Immature natural killer cell (primary cell): ENCODE measurements at places on chromosomes 5 and 9.

GRCh38 chr9:125985998-125986655 is 239.0 kb downstream of the PBX3 start:
- no peak for DNase-seq

DNA sequence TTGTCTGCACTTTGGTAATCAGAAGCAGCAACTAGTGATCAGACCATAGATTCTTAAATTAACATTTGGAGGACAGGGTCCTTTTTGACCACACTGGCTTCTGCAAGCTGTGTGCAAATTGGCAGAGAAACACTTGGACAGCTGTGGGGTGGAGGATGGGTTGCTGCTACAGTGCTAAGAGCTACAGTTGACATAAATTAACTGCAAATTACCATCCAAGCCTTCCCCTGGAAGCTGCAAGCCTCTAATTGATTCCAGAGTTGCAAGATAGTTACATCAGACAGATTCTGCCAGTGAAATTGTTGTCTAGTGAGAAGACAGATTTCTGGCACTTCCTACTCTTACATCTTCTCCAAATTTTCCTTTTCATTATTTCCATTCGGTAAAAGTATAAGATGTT is 517.7 kb downstream of the DIRAS2 start:
- DNase-seq = no peak

DNA sequence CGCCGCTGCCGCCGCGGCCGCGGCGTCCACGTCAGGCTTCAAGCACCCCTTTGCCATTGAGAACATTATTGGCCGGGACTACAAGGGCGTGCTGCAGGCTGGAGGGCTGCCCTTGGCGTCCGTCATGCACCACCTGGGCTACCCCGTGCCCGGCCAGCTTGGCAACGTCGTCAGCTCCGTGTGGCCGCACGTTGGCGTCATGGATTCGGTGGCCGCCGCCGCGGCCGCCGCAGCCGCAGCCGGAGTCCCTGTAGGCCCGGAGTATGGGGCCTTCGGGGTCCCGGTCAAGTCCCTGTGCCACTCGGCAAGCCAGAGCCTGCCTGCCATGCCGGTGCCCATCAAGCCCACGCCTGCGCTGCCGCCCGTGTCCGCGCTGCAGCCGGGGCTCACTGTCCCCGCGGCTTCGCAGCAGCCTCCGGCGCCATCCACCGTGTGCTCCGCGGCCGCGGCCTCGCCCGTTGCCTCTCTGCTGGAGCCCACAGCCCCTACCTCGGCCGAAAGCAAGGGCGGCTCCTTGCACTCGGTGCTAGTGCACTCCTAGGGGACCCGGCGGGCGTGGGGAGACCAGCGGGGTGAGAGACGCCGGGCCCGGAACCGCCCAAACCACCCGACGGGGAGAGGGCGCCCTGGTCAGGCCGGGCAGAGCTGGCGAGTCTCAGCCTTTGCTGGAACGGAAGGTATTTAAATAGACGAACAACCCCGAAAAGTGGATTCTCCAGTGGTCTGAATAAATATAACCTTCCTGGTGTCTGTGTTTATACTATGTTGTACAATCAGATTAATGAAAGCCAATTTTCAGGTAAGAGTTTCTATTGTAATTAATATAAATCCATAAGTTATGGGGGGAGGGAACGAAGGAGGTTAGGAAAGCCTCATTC is 1.2 kb downstream of the FOXB2 start:
- no peak for DNase-seq

GRCh38 chr5:107514305-107514704 is 156.4 kb downstream of the EFNA5 start:
- no peak for DNase-seq

GRCh38 chr9:131856105-131856504 is 116.2 kb upstream of the RAPGEF1 start:
- DNase-seq = no peak

DNA sequence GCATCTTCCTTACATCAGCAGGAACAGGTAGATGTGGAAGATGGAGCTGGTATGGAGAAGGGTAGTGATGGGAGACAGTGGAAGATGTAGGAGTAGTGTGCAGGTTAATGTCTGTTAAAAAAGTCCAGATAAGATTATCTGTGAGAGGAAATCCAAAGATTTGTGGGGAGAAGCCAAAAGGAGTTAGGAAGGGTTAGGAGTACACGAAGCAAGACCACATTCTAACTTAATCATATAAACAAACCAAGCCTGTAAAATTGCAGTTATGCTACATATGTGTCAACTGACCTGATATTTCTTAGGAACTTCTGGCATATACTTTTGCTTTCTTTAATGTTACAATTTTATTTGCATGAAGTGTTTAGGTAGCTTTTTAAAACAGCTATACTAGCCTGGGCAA is 142.1 kb upstream of the DMRT1 start:
- DNase-seq = no peak

DNA sequence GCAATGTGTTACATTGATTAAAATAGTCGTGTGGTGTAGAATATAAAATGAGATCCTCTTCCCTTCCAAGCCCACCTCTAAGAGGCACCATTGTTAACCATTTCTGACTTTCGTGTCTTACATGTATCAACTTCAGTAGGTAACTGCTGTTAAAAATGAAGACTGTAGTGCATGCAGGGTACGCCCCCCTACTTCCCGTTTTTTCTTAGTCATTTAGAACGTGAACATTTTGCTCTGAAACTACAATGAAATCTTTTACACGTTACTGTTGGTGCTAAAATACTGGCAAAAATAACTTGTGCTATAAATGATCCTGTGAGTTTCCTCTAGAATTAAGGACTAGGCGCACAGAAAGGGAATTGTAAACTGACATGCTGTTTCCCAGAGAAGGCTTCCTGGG is 41.5 kb downstream of the WNK2 start:
- DNase-seq = no peak
